Kidney epithelial cell (primary cell): ENCODE measurements at places on chromosomes 3 and 15. TPM values are rescaled to one million over a fixed set of nuclear protein-coding genes. Genes with fewer than 3 reads are reported as not detected.

VGLL3 gene
- 40.6 and 55.7 TPM in 2 replicates for total RNA-seq

LSAMP gene
- total RNA-seq = 10.2 and 12.2 TPM in 2 replicates

SAXO2 gene
- total RNA-seq = 0.79 and 0.96 TPM in 2 replicates

GMNC gene
- total RNA-seq = 0.38 and 0.41 TPM in 2 replicates

FBXO40 gene
- total RNA-seq = under 0.01 TPM in 1 of 2 replicates, not detected in the other

STAB1 gene
- total RNA-seq = 0.42 and 1.1 TPM in 2 replicates

GOLGA8T gene
- 0.27 TPM in 1 of 2 replicates, not detected in the other for total RNA-seq

GRK7 gene
- total RNA-seq = not detected in 2 replicates

TRIP4 gene
- 12.3 and 15.0 TPM in 2 replicates for total RNA-seq

MTHFS gene
- total RNA-seq = 17.8 and 36.5 TPM in 2 replicates

GOLGA8G gene
- not detected in 2 replicates for total RNA-seq

IL1RAP gene
- total RNA-seq = 10.8 and 13.9 TPM in 2 replicates

JMJD7 gene
- 14.0 and 16.0 TPM in 2 replicates for total RNA-seq

UBR1 gene
- 16.9 and 19.0 TPM in 2 replicates for total RNA-seq

HTR3D gene
- total RNA-seq = not detected in 2 replicates

TRIM71 gene
- 2.4 and 2.6 TPM in 2 replicates for total RNA-seq

HRH1 gene
- total RNA-seq = 3.2 and 4.0 TPM in 2 replicates

FAM174B gene
- total RNA-seq = 16.6 and 18.9 TPM in 2 replicates

LMAN1L gene
- total RNA-seq = not detected in 2 replicates

ZNF620 gene
- total RNA-seq = 6.2 and 10.8 TPM in 2 replicates
